Stimulated activated naive CD4-positive, alpha-beta T cell (primary cell): ENCODE measurements at places on chromosomes 2 and 18.

- no peak for DNase-seq
These were observed 217.2 kb downstream of the LDLRAD4 start for GRCh38 chr18:13435586-13436333.

DNA sequence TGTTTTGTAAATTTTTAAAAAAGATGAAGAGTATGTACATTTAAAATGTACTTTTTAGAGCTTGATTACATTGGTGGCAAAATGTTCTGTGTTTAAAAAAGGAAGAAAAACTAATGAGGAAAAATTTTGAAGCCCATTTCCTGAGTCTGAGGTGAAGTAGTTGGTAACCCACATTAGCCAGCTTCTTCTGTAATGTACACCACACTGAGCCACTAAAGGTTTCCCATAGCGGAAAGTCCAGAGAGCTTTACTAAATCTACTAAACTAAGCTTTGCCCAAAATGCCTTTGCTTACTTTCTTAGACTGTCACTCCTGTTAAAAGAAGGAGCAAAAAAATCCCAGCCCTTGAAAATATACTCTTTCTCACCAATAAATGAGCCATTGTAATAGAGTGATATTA is 804.8 kb upstream of the ZEB2 start:
- DNase-seq: no peak

DNA sequence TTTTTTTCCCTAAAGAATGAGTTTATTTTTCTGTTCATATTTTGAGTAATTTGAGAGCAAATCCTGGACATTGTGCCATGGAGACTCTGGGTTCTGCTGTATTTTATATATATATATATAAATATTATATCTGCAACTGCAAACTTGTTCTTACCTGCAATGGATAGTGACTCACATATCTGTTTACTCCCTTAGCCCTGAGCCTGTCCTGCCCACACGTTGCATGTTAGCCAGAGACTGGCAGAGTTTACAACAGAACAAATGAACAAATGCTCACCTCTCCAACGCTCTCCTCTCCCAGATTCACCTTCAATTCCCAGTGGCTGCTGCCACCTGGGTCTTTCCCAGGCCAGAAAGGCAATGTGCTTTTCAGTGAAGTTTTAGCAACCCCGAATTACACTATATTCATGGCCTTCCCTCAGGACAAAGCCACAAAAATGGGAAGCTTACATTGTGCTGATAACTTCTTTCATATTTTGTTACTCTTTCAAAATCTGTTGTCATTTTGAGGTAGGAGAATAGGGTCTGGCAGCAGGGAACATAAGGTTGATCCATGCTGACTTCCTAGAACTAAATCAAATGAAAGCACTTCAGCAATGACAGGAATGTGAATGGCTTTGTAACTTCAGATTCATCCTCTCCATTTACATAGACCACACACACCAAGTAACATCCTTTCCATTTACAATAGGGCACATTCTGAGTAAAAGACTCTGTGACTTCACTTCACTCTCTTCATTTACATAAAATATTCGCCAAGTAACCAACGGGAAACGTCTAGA is 105.4 kb upstream of the FAM110C start:
- DNase-seq: no peak

GRCh38 chr2:133377599-133377998 is 190.7 kb downstream of the NCKAP5 start:
- no peak for DNase-seq

- no peak for DNase-seq
These were observed 1.6 kb downstream of the DSC2 start for GRCh38 chr18:31100436-31101182.

- no peak for DNase-seq
These were observed 59.1 kb downstream of the NETO1 start for GRCh38 chr18:72808680-72809079.

DNA sequence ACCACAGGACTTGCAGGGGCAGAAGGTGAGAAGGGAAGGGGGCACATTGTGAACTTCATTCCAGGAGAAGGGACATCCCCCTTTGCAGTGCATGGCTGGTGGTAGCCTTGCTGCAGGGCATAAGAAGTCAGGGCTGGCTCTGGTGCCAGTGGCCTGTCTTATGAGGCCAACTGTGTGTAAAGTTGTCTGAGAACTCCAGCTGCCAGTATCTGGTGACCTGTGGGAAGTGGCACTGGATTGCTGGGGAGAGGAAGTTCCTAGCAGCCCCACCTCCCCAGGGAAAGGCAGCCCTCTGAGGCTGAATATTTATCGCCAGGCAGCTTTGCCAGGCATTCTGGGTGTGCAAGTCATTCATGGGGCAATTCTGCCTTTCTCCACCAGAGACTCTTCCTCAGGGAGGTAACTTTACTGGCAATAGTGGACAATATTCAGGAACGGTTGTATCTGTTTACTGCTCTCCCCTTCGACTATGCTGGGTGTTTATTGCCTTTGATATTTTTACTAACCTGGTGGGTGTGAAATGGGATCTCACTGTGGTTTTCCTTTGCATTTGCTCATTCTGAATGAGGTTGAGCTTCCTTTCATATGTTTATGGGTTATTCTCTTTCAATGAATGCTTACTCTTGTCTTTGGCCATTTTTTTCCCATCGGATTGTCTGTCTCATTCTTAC is 12.3 kb downstream of the TRPM8 start:
- no peak for DNase-seq

GRCh38 chr2:175947073-175947472 is 55.0 kb downstream of the LNPK start:
- DNase-seq: no peak

- no peak for DNase-seq
These were observed 92.0 kb downstream of the ZNF236 start for GRCh38 chr18:76914314-76914713.

DNA sequence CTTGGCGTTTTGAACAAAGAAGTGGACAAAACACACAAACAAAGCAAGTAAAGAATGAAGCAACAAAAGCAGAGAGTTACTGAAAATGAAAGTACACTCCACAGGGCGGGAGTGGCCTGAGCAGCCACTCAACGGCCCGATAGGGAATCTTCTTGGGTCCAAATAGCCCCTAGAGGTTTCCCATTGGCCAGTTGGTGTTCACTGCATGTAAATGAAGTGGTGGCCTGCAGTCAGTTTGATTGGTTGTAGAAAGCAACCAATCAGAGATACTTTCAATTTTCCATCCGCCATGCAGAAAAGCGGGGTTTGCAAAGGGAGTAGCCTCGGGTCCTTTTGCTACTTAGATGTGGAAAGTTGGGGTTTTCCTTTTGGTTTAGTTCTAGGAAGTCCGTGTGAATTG is 31.6 kb downstream of the CYBRD1 start:
- no peak for DNase-seq

GRCh38 chr2:43110442-43110871 is 115.9 kb downstream of the ZFP36L2 start:
- DNase-seq: no peak

DNA sequence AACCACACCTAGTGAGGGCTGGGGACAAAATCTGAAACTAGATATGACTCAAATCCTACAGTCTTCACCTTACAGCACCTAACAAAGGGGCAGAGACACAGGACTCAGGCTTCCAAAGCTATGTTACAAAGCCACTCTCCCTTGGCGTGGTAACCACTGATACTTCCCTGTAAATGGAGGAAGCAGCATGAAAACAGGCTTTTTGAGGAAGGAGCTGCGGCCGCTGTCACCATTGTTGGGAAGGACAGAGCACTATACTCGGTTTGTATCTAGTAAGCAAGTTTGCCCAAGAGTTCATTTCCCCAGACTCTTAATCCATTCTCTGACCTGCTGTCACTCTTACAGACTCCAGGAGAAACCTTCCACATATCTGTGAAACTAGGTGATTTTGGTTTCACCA is 60.3 kb downstream of the LONRF2 start:
- no peak for DNase-seq

GRCh38 chr2:190079160-190079559 is 16.6 kb upstream of the MSTN start:
- DNase-seq: no peak

GRCh38 chr2:187102381-187102780 is 253.4 kb upstream of the ZSWIM2 start:
- no peak for DNase-seq
